Skeletal muscle cell (primary cell): ENCODE measurements at places on chromosomes 11 and 22.

GRCh38 chr11:70050243-70050642 lies 27.9 kb upstream of the ANO1 start:
- no peak for DNase-seq

- no peak for DNase-seq
These were observed 25.8 kb downstream of the SWAP70 start for GRCh38 chr11:9689721-9690120.

DNA sequence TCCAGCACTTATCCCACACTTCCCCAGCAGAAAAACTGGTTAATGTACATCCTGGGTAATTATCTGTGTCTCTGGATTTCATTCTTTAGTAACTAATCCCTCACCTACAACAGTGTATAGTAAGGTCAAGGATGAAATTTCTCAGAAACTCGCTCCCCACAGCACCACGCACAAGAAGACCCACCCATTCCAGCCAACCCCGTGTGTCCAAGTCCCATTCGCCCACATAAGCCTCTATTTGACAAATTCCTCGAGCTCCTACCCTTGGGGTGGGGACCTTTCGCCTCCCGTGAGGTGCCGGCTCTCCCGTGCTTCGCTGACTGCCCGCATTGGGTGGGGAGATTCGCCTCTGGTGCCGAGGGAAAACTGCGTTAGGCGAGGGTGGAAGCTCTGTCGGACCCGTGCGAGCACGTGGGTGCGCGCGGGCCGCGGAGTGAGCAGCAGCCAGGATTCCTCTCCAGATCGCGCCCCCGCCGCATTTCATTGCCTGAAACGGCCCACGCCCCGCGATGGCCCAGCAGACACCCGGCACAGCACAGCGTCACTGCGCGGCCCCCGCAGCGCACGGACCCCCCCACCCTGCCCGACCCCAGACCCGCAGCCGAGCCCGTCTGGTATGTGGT lies 866 bp downstream of the EXPH5 start:
- no peak for DNase-seq

DNA sequence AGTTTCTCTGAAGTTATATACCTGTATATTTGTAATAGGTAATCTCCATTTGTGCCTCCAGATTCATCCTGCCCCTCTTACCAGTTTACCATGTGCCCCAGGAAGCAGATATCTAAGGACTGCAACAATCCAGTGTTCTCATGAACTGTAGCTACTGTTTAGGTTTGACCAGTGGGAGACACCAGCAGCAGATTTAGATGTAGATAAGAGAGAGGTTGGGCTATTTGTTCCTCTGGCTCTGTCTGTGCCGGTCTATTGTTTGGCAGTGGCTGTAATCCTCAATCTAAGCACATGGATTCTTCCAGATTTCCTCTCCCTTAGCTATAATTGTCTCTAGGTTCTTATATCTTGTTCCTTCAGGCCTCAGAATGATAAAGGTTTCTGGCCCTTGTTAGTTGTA lies 88.4 kb downstream of the ANO3 start:
- DNase-seq: no peak

GRCh38 chr11:129365816-129366215 lies 9.8 kb upstream of the BARX2 start:
- DNase-seq: no peak

GRCh38 chr11:63945477-63946163 lies 6.8 kb downstream of the NAA40 start:
- no peak for DNase-seq

GRCh38 chr11:394034-394857 lies at the start of gene PKP3:
TSS of gene PKP3 (plus strand) at chr11:394209. CDS start at chr11:394293, 84 bp downstream.
- no peak for DNase-seq

DNA sequence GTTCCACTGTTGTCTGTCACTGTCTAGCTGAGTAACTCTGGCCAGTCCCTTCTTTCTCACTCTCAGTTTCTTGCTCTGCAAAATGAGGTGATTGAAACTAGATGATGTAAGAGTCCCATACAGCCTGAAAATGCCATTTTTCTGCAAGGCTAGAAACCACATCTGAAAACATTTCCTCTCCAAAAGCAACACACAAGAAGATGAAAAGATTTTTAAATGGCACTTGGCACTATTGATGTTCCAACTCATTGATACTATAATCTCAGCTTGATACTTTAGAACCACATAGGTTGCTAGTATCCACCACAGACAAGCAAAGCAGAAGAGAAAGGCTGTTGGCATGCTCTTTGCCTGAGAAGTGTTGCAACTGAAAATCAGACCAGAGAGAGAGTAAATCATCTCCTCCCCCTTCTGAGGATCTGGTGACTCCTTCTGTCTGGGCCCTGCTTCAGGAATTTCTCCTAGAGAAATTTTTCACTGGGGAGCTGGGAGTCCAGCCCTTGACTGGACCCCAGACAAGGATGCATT lies 1217.9 kb downstream of the LRRC4C start:
- DNase-seq: no peak

- DNase-seq: no peak
These were observed 87.8 kb downstream of the FBXO7 start for GRCh38 chr22:32562401-32562800.

DNA sequence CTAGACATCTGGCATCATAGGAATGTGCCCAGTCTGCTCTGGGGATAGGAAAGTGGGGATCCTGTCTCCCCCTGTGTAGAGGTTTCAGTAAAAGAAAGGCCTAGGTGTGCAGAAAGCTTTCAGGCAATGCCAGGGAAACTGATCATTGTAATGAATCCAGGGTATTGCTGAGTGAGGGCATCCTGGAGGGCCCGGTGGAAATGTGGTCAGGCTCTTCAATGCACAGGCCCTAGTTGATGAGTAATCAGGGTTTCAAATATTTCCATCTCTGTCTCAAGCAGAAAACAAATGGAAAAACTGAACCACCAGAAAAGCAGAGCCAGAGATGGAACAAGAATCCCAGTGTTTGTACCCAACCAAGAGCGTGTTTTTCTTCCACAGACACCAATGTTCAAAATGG lies 2.0 kb downstream of the CD3E start:
- no peak for DNase-seq

GRCh38 chr11:95123556-95123955 lies 33.9 kb downstream of the ENDOD1 start:
- DNase-seq: no peak

GRCh38 chr11:57260937-57261783 lies 24.1 kb upstream of the APLNR start:
- DNase-seq: no peak

DNA sequence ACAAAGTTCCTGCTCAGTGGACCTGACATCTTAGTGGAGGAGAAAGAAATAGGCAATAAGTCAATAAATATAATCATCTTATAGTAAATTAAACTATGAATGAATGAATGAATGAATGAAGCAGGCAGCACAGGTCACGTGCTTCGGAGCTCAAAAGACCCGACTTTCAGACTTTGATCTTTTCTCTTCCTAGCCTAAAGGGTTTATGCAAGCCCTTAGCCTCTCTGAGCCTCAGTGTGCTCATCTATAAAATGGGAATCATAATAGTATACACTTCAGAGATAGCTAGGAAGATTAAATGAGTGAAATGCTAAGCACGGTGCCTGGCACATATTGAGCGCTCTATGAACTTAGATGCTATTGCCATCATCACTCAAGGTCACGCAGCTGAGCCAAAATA lies 7.5 kb downstream of the PVALB start:
- no peak for DNase-seq
